Urinary bladder (tissue), 4 donors: ENCODE measurements at places on chromosomes 1 and 21. TPM values are rescaled to one million over a fixed set of nuclear protein-coding genes. Genes with fewer than 3 reads are reported as not detected.

BCAN gene
- 0.48 TPM for total RNA-seq

KMO gene
- total RNA-seq: 0.37 TPM

CSF1 gene
- 10.9 TPM for total RNA-seq

CDC14A gene
- 29.1 TPM for total RNA-seq

OR4F16 gene
- 0.37 TPM for total RNA-seq

AMPD1 gene
- total RNA-seq: 1.9 TPM

CHI3L2 gene
- total RNA-seq: 0.26 TPM

TEKT2 gene
- 0.37 TPM for total RNA-seq

AGMAT gene
- 0.48 TPM for total RNA-seq
